ENCODE measurements at places on chromosomes 7 and 10.

DNA sequence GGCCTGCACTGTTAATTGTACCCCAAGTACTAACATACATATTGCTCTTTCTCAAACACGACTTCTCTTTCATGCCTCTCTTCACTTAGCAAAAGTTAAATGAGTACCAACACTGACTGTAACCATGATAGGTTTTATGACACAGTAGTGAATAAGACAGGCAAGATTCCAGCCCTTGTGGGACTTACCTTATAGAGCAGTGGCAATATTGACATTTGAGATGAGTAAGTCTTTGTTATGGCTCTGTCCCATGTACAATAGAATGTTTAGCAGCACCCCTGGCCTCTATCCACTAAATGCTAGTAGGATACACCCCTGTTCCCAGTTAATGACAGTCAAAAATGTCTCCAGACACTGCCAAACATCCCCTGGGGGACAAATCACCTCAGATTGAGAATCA is 11.9 kb upstream of the COL1A2 start:
- no peak for DNase-seq

DNA sequence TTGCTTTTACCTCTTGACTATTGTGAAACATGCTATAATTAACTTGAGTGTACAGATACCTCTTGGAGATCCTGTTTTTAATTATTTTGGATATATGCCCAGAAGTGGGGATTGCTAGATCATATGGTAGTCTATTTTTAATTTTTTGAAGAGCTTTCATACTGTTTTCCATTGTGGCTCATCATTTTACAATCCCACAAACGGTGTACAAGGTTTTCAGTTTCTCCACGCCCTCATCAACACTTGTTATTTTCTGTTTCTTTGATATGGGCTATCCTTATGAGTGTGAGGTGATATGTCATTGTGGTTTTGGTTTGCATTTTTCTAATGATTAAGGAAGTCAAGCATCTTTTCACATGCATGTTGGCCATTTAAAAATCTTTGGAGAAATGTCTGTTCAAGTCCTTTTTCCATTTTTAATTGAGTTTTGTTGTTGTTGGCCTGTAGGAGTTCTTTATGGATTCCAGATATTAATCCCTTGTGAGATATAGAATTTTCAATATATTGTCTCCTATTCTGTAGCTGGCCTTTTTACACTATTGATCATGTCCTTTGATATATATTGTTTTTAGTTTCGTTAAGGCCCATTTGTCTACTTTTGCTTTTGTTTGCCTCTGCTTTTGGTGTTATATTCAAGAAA is 7.5 kb downstream of the AGK start:
- DNase-seq = peak; percentile 72

- DNase-seq = no peak
These were observed 92.4 kb downstream of the ZNF365 start for GRCh38 chr10:62466590-62466989.

DNA sequence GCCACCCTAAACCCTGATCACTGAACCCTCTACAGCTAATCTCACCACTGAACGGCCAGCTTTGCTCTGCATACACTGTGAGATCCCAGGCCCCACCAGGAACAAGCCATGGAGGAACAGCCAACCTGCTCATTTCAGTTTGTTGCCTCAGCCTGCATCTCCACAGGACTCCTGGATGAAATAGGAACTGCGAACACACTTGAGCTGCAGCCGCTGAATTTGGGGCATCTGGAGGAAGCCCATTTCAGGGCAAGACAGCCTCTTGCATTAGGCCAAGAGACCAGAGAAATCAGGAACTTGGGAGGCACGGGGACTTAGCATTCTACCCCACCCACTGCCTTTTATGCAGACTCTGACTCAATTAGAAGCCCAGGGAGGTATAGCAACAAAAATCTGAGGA is 14.5 kb upstream of the EGR2 start:
- DNase-seq = no peak

GRCh38 chr10:5827841-5828240 is 14.6 kb upstream of the GDI2 start:
- DNase-seq = no peak

DNA sequence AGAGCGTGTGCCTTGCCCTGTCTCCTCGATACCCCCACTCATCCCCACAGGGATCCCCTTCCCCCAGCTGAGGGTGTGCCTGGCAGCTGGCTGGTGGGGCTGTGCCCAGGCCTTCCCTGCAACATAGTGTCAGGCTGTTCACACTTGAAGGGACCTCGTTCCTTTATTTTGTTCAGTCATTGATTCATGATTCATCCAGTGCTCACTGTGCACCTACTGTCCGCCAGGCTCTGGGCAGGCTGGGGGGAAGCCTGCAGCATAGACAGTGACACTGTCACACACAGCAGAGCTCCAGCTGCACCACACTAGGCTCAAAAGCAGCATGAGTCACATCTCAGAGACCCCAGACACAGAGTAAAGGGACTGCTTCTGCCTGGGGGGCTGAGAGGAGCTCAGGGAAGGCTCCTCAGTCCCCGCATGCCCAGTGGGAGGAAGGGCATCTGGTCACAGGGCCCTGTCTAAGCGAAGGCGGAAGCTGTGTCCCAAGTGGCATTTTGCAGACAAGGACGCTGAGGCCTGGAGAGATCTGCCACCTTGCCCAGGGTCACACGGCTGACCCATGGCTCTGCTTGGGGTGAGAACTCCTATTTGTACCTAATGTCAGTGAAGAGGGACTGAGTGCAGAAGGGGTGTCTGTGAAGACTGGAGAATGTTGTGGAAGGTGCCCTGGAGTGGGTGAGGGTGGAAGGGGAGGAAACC is 27.9 kb downstream of the CDH23 start:
- no peak for DNase-seq

- no peak for DNase-seq
These were observed 70.5 kb downstream of the ZMIZ1 start for GRCh38 chr10:79139124-79139835.

DNA sequence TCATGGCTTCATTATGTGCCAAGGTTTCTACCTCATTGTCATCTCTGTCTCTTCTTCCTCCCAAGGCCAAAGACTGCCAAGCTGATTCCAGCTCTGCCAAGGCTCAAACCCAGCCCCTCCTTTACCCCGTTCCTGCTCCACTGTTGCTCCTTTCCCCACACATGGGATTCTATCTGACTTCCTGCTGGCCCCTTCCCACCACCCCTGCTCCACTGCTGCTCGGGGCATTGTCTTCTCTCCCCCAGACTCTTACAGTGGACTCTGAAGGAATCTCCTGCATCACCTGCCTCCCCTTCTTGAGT is 86.3 kb downstream of the COBL start:
- no peak for DNase-seq

DNA sequence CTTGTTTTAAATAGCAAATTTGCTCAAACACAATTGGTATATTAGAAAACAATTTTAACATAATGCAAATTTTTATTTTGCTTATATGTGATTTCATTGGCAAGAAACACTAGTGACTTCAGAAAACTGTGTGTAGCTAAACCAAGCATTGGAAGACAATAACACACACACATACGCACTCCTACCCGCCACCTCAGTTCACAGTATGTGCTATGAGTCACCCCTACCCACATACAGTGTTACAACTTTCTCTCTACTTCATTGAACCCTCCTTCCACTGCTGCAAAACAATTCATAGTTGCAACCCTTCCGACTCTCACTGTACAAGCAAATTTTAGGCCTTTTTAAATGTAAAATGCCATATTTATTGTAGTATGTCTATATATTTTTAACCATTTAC is 119.9 kb upstream of the THSD7A start:
- DNase-seq = no peak

DNA sequence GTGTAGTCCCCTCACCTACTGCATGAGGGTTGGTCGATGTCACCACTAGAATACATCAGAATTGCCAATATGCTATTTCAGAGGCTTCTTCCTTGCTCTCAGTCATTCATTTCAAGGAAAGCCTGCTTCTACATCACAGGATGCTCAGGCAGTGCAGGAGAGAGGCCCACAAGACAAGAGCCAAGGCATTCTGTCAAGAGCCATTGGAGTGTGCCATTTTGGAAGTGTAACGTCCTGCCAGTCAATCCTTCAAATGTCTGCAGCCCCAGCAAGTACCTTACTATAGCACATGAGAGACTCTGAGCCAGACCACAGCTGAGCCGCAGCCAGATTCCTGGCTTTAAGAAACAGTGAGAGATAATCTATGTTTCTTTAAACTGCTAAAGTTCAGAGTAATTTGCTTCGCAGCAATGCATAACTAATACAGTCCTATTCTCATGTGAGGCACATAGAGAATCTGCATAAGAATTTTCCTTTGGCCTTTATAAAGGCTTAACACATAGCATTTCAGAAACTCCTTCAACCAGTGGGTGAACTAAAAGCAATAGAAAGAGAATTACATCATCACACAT is 166.5 kb upstream of the GNAI1 start:
- no peak for DNase-seq

GRCh38 chr7:51141451-51142003 is 175.1 kb downstream of the COBL start:
- peak; percentile 74 for DNase-seq

DNA sequence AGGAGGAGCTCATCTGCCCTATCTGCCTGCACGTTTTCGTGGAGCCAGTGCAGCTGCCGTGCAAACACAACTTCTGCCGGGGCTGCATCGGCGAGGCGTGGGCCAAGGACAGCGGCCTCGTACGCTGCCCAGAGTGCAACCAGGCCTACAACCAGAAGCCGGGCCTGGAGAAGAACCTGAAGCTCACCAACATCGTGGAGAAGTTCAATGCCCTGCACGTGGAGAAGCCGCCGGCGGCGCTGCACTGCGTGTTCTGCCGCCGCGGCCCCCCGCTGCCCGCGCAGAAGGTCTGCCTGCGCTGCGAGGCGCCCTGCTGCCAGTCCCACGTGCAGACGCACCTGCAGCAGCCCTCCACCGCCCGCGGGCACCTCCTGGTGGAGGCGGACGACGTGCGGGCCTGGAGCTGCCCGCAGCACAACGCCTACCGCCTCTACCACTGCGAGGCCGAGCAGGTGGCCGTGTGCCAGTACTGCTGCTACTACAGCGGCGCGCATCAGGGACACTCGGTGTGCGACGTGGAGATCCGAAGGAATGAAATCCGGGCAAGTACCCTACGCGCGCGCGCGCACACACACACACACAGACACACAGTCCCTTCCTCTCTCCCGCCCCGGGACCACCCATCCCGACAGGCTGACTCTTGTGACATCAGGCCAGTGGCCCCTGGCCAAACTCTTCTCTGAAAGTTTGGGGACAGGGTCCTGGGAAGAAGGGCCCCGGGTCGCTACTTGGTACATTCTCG is 538 bp downstream of the TRIM8 start:
- peak; percentile 24 for DNase-seq

- DNase-seq = no peak
These were observed 274.4 kb downstream of the IPMK start for GRCh38 chr10:57993302-57993701.

GRCh38 chr10:96614515-96614914 is 27.7 kb upstream of the TM9SF3 start:
- DNase-seq = peak; percentile 74

- DNase-seq = no peak
These were observed 1094.6 kb downstream of the GATA3 start for GRCh38 chr10:9149134-9149533.

GRCh38 chr10:78458983-78459638 is 425.4 kb downstream of the RPS24 start:
- no peak for DNase-seq

- peak; percentile 29 for DNase-seq
These were observed 10.1 kb upstream of the ADAP1 start for GRCh38 chr7:964401-965231.

DNA sequence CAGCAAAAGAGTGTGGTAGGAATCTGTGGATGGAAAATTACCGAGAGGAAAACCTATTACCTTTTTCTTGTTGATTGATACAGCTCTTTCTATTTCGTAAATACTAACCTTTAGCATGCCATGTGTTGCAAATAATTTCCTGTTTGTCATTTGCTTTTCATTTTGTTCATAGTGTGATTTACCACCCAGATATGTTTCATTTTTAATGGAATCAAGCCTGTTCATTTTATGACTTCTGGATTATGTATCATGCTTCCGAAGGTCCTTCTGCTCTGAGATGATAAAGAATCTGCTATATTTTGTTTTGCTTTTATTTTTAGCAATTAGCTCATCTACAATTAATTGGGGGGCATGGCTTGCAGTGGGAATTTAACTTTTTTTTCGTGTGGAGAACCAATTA is 46.5 kb downstream of the INPP5F start:
- DNase-seq = no peak

GRCh38 chr10:128642502-128642901 is 516.3 kb upstream of the MKI67 start:
- DNase-seq = no peak

DNA sequence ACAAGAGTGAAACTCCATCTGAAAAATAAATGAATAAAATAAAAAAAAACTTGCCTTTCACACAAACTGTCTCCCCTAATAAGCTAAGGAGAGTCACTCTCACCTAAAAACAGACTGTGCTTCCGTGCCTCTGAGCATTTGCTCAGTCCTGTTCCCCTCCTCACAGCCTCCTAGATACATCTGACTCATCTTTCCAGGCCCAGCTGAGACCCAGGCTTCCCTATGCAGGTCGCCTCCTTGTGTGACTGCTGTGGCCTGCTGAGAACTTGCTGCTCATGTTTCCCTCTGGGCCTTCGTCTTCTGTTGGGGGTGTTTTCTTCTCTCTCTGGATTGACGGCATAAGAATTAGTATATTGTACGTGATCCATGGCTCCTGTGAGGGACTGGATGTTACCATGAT is 777.7 kb downstream of the LRMDA start:
- DNase-seq = no peak

DNA sequence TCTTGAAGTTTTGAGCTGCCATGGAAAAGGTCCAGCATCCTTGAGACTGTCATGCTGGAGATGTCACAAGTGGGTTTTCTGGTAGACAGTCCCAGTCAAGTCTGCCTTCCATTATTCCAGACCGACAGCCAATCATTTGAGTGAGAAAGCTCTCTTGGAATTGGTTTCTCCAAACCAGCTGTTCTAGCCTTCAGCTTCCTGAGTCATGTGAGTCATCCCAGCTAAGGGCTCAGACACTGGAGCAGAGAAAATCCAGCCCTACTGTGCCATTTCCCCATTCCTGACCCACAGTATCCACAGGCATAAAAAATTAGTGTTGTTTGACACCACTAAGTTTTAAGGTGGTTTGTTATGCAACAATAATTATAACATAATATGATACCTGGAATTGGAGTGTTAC is 219.0 kb downstream of the ADRA2A start:
- DNase-seq = no peak

GRCh38 chr10:74824900-74825370 is 1.5 kb upstream of the KAT6B start:
- no peak for DNase-seq

GRCh38 chr10:51246156-51246555 is 171.9 kb downstream of the PRKG1 start:
- no peak for DNase-seq

- DNase-seq = no peak
These were observed 193.8 kb upstream of the ZNF32 start for GRCh38 chr10:43842496-43842895.

- no peak for DNase-seq
These were observed 240.7 kb downstream of the MGMT start for GRCh38 chr10:129707406-129708388.

- DNase-seq = no peak
These were observed 308.4 kb upstream of the KLF6 start for GRCh38 chr10:4093438-4093837.

All from NCI-H1694 treated with DMSO at 0.1 percent for 48 hours (cell line).